ENCODE measurements at places on chromosomes 5 and 9. TPM values are rescaled to one million over a fixed set of nuclear protein-coding genes. Genes with fewer than 3 reads are reported as not detected.

Gene RASGEF1C
- polyA plus RNA-seq, result not detected

Gene NAIP
- polyA plus RNA-seq, result 0.67 TPM

Gene LVRN
- polyA plus RNA-seq, result not detected

- DNase-seq, result no peak
Measured at GRCh38 chr9:2802494-2802921, 41.4 kb downstream of the PUM3 start.

DNA sequence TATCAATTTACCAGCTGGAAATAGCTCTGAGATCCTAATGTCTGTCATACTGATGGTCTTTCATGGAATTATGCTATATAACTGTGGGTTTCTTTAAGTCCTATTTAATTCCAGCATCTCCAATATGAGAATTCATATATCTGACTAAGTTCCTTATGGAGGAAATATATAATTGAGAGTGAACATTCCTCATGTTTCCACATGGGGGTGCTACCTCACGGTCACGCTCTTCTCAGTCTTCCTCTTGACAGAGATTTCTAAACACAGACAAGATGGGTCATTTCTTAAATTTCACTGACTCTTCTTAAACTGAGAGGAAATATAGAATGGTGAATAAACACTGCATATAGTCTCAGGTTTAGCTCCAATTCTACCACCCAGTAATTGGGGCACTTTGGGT, 212.1 kb downstream of the SLF1 start:
- no peak for DNase-seq

DNA sequence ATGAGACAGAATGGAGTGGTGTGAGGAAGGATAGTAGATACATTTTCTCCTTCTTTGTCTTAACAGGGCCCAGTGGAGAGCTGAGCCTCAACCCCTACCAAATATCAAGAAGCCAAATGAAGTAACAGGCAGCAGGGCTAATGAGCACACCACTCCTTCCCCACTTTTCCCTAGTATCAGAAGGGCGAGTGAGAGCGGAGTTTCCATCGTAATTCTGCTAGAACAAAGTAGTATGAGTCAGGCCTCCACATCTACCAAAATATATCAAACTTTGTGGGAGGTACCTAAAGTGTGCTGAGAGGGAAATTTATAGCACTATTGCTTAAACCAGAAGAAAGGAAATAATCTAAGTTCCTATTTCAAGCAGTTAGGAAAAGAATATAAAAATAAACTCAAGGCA, 769.0 kb upstream of the RGMB start:
- DNase-seq, result no peak

Measured in CD4-positive, alpha-beta memory T cell (primary cell).